Suppressor macrophage treated with lipopolysaccharide for 1 hour (primary cell): ENCODE measurements at places on chromosomes 11 and 22.

- no peak for DNase-seq
These were observed 57.6 kb upstream of the CRYBB3 start for GRCh38 chr22:25142102-25142501.

- peak; percentile 83 for DNase-seq
These were observed 12.3 kb downstream of the KCNJ5 start for GRCh38 chr11:128903248-128904061.

- DNase-seq = no peak
These were observed 37.9 kb downstream of the DUSP8 start for GRCh38 chr11:1534171-1534570.

GRCh38 chr11:126163074-126163700 lies 48.3 kb downstream of the RPUSD4 start:
- no peak for DNase-seq

GRCh38 chr22:27393371-27393770 lies 408.2 kb downstream of the MN1 start:
- DNase-seq = no peak

DNA sequence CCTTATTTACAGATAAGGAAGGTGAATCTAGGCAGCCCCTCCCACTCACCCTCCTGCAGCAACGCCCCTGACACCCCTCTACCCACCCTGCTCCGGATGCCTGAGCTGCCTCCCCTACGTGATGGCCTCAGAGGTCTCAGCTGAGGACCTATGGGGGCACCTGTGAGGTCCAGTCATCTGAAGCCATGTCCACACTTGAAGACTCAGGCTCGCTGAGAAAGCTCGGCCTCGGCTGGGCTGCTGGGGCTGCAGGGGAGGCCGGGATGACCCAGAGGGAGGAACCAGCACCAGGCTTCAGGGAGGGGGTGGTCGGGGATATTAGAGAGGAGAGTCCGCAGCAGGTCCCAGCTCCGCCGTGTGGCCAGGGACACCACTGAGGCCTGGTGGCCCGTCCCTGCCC lies 92.8 kb downstream of the BRD1 start:
- DNase-seq = no peak

DNA sequence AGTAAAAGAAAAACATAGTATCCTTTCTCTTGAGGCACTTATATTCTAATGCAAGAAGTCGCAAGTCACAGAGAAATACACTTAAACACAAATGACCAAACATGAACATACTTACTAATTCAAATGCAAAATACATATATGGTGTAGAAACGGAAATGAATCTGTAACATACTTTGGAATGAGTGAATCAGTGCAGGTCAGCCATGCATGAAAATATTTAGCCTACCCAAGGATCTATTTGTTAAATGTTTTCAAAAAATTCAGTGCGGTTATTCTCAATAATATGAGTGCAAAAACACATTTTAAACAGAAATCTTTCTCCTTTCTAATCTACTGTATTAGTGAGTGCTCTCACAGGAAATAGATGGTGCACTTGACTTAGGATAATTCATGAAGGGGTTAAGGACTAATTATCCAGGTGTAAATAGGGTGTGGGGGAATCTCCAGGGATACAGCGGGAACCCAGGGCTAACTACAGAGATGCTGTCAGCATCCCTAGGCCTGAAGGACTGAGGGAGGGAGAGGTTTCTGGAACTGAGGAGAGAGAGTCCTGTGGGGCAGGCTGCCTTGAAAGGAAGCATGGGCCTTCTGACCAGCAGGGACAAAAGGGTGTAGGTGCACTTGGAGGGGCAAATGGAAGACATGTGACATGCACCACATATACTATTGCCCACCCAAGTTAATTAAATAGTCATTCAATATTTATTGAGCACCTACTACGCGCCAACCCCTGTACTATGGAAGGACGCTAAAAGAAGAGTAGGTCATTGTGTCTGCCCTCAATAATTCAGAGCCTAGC lies 139.2 kb downstream of the MAML2 start:
- no peak for DNase-seq

GRCh38 chr22:49179175-49179574 lies 648.5 kb downstream of the BRD1 start:
- DNase-seq = no peak

GRCh38 chr11:36010010-36010740 lies 66.3 kb downstream of the LDLRAD3 start:
- DNase-seq = no peak

DNA sequence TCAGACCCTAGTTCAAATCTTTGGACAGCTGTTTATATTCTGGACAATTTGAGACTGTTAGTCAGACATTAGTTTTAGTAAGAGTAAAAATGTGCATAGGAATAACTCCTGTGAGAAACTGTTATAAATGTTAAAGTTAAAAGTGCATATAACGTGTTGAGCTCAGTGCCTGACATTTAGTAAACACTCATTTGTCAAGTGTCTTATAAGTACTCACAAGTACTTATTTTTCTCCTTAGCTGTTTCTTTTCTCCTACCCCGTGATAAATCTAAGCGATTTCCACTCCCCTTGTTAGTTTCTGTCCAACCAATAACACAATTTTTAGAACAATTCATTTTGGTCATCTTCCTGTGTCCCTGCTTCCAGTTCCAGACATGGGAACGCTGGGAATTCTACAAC lies 59.3 kb downstream of the LRRC4C start:
- DNase-seq = no peak
